ENCODE measurements at places on chromosomes 2 and 18.

GRCh38 chr2:226414335-226414734 is 385.3 kb downstream of the IRS1 start:
- no peak for DNase-seq

DNA sequence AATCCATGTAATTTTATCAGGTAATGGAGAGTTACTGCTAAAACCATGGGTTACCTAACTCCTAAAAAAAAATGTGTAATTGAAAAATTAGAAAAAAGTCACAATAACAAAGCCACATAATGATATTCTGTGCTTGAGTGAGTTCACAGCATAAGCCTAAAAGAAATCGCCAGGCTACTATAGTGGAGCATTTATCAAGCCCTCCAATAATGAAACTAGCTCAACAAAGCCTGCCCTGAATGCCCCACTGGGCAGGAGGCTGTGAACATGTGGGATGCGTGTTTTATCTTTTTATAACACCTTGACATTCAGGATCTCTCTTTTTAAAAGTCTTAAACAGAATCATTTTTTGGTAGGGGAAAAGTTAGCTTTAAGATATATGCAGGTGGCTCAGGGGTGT is 86.3 kb downstream of the KCTD18 start:
- no peak for DNase-seq

DNA sequence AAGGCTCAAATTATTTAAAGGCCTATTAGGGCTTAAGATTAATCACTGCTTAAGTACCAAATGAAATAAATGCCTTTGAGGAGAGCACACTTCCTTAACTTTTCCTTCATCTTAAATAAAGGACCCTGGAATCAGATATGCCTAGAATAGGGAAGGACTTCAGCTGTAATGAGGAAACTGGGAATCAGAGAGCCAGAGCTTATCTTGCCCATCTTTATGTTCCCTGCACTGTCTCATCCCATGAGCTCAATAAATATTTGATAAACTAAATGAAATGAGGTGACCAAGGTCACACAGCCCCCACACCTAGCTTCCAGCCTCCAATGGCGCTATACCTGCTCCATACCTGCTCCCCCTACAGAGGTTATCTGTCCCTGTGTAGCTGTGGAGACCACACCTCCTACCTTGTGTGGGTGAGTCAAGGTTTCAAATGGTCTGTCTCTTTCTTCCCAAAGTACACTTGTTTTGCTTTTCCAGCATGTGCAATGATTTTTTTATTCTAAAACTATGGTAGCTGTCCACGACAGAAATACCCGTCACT is 23.4 kb upstream of the NEDD4L start:
- no peak for DNase-seq

GRCh38 chr2:222290736-222291484 is 7.9 kb downstream of the PAX3 start:
- no peak for DNase-seq

DNA sequence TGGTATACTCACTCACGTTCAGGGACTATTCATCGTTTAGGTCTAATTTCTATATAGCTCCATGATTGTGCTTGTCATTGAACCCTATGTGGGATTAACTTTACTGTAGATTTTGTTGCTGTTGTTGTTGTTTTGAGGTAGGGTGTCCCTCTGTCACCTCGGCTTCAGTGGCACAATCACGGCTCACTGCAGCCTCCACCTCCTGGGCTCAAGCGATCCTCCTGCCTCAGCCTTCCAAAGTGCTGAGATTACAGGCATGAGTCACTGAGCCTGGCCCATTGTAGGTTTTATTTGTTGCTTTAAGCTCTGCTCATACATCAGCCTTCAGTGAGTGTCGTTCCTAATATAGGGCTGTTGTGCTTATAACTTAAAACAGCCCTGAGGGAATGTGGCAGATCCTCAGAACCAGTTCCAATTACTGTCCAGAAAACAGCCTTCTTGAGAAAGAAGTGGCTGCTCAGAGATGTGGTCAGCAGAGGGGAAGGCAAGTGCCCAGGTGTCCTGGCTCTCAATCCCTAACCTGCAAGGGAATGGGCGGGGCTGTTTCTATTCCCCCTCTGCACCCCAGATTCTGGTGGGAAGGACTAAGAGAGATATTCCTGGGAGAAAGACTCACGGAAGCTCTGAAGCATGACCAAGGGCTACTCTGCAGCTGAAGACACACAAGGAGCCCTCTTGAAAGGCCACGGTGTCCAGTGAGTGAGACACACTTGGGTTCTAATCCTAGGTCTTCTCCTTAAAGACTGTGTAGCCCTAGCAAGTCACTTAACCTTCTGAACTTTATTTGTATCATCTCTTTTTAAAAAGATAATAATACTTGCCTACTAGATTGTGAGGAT is 79.6 kb upstream of the LCLAT1 start:
- no peak for DNase-seq

- DNase-seq, result no peak
Measured at GRCh38 chr2:154704991-154705390, 6.5 kb downstream of the KCNJ3 start.

DNA sequence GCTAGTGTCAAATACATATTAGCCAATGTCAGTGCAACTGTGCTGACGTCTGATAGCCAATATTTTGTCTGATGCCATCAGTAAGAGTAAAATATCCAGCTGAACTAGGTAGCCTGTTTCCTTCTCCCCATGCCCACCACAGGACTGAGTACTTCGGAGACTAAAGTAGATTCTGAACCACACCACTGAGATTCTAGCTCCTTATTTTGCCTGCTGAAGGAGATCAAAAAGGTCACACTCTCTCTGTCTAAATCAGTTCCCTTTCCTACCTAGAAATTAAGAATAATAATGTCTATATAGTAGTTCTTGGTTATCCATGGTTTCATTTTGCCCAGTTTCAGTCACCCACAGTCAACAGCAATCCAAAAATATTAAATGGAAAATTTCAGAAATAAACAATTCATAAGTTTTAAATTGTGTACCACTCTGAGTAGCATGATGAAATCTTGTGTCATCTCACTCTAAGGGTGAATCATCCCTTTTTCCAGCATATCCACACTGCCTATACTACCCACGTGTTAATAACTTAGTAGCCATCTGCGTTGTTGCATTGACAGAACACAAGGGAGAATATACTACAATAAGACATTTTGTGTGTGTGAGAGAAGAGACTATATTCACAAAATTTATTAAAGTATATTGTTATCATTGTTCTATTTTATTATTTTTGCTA is 1043.3 kb upstream of the PIK3C3 start:
- no peak for DNase-seq

- no peak for DNase-seq
Measured at GRCh38 chr2:107717661-107718060, 109.0 kb upstream of the RGPD4 start.

DNA sequence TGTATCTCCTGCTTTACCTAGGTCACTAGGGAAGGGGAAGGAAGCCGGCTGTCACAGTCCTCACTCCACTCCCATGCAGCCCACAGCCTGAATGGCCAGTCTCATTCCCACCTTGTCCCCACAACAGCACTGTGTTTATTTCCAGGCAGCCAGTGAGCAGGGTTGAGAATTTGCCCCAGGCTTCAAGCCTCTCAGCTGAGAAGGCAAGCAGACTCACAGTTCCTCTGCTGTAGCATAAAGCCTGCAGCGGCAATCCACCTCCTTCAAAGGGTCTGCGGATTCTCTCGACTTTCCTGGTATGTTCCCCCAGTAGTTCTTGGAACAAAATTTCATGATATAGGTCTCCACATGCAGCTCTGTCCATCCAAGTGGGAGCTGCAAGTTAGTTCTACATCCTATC is 262.9 kb upstream of the GULP1 start:
- no peak for DNase-seq

DNA sequence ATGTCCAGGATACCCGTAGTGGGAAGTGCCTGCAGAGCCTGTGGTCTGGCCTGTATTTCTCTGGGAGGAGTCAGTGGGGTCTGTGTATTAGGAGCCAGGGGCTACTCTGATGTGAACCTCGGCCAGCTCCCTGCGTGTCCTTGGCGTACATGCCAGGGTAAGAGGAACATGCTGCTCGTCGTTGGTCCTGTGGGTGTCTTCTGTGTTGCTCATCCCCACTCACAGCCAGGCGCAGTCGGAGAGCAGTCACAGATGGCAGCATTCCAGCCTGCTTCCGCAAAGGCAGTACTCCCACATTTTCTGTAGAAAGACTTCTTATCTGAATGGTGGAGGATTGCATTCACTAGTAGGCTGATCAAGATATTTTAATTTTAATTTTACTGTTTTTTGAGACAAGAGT is 84.9 kb downstream of the DGKD start:
- DNase-seq, result no peak

DNA sequence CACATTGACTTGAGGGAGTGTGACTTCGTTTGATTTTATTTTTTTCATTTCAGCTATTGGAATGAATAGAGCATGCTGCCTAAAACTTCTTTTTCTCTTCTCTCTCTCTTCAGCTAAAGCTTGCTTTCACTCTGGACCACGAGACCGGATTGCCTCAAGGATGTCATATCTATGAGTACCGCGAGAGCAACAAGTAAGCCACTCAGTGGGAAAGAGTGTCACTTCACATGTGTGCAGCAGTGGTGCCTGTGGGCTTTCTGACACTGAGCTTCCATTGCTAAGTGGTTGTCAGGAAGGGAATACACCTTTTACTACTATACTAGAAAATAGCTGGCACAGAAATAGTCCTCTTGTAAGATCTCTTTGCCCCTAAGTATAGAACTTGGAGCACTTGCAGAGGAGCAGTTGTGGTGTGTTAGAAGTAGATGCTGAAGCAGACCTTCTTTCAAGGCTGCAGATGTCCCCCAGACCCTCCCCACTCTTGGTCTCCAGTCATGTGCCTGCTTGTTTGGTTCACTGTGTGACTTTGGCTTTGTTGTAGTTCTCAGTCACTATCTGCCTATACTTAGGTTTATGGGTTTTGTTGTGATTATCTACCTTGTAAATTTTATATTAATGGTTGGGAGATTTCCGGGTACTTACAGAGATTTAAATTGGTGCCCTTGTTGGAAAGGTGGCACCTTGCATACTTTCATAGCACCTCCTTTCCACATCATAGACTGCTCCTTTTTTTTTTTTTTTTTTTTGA is 78.5 kb upstream of the ALPP start:
- no peak for DNase-seq

DNA sequence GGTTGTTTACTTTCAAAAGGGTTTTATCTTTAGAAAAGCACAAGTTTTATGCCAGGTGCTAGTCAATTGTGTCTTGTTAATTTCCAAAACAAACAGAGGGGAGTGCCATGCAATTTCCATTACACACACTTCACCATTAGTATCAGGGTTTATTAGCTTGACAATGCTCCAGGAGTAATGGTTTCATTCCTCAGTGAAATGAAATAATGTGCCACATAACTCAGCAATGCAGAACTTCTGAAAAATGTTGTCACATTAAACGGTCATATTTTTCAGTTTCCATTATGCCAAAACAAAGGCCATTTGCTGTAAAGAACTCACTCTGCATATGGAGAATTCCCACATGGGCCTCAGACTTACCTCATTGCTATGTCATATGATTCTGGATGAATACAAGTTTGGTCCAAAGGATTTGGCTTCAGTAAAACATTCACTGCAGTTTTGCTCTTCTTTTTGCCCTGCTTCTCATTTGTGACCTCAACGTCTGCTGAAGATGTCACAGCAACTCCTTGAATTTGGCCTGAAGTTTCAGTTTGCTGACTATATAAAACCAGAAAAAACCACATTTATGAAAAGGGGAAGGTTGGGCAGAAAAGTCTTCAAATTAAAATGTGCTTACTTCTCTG is 198.2 kb downstream of the SRBD1 start:
- DNase-seq, result no peak

- DNase-seq, result no peak
Measured at GRCh38 chr2:226132323-226133215, 667.1 kb downstream of the IRS1 start.

DNA sequence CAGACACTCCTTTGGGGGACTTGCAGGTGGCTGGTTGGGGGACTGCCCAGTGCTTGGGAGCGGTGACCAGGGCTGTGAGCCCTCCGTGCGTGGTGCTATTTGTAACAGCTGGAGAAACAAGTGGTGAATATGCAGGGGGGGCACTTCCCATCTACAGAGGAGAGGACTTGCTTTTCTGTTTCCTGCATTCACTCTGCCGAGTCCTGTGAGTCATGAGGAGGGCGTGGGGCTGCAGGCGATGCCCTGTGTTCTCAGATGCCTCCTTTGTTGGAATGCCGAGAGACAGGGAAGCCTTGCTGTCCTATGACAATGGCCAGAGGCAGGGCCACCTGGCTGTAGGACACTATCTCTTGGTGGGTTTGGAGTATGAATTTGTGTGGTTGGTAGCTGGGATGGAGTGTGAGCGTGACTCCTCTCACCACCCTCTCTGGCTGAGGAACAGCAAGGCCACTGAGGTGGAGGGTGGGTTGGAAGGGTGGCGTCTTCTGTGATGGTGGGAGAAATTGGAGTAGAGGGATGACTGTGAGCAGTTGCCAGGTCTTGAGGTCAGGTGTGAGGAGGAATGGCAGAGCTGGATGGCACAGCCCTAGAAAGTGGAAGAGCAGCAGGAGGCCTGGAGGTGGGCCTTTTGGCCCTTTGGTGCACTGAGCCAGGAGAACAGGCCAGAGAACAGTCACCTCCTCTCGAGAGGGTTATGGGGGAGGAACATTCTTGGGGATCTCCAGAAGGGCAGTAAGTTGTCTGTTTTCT is 24.3 kb downstream of the FHOD3 start:
- no peak for DNase-seq

DNA sequence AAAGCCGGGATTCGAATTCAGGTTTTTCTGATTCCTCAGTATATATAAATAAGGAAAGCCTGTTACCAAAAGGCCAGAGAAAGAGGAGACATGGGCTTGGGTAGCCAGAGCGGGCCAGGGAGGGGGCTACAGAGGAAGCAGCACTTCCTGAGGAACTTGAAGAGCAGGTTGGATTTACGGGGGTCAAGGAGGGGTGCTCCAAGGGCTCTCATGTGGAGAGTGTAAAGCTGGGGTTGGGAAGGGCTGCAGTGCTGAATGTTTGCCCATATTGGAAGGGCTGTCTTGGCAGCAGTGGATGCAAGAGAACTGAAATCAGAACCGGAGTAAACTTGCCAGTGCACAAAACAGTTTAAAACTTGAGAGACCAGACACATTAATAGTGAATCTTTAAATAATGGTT is 511.5 kb downstream of the CNTNAP5 start:
- no peak for DNase-seq
